ENCODE measurements at places on chromosomes 2 and 18. TPM values are rescaled to one million over a fixed set of nuclear protein-coding genes. Genes with fewer than 3 reads are reported as not detected.

DNA sequence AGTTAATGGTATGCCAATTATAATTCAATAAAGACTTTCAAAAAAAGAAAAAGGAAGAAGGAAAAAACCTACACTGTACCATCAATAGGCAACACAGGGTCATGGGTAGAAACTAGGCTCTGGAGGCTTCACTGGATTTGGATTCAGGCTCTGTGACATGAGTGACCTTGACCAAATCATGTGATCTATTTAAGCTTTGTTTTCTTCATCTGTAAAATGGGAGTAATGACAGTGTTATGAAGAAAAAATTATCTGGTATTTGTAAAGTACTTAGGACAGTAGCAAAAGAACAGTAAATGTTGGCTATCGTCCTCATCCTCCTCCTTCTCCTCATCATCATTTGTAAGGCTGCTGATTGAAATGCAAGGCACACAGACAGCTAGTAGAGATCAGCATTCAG lies 59.3 kb upstream of the STPG4 start:
- DNase-seq = no peak

RAB27B gene
- total RNA-seq = 0.91 TPM

- DNase-seq = no peak
These were observed 2.0 kb downstream of the VAMP8 start for GRCh38 chr2:85579266-85579935.

DPP4 gene
- 6.7 TPM for total RNA-seq

GRCh38 chr18:79567481-79568147 lies 112.0 kb upstream of the CTDP1 start:
- peak; percentile 98 for DNase-seq

DNA sequence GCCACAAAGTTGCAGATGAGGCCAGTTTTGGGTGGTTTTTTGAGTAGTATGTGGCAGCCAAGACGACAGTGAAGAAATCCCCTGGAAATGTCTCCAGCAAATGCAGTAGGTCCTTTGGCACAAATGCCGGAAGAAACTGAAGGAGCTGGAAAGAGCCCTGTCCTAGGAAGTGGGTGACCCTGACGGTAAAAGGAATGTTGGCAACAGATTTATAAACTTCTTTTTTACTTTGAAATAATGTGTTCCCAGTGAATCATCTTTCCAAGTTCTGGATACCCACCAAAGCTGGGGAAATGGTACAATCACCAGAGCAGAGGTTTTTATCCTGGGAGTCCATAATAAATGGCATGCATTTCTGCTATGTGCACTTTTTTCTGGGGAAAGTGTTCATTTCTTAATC lies 112.9 kb downstream of the CSRNP3 start:
- DNase-seq = peak; percentile 74

DNA sequence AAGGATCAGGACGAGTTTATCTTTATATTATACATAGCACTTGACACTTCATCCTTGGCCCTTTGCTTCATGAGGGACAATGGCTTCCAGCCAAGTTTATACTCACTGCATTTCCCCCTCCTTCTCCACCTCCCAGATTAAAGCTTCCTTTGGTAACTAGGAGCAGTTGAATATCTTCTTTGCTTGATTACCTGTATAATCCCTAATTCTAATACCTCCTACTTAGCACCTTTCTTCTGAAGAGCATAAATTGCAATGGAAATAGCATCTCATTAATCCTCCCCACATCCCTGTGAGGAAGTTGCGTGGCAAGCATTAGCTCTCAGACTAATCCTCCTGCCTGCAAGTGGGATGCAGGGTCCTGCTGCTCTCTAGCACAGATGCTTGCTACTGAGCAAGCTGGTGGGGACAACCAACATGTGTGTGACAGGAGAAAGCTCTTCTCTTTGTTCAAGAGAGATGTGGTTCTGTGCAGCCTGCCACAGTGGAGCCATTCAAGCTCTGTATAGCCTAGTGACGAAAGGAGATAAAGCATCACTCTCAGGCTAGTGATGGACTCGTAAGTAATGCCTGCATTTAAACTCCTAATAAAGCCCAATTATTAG lies 19.1 kb downstream of the KLHL14 start:
- DNase-seq = no peak

TGFA gene
- 0.55 TPM for total RNA-seq

GRCh38 chr2:138752197-138752956 lies 27.8 kb downstream of the NXPH2 start:
- peak; percentile 82 for DNase-seq

HOXD1 gene
- not detected for total RNA-seq

NAT8 gene
- total RNA-seq = not detected

EPAS1 gene
- 42.8 TPM for total RNA-seq

DNA sequence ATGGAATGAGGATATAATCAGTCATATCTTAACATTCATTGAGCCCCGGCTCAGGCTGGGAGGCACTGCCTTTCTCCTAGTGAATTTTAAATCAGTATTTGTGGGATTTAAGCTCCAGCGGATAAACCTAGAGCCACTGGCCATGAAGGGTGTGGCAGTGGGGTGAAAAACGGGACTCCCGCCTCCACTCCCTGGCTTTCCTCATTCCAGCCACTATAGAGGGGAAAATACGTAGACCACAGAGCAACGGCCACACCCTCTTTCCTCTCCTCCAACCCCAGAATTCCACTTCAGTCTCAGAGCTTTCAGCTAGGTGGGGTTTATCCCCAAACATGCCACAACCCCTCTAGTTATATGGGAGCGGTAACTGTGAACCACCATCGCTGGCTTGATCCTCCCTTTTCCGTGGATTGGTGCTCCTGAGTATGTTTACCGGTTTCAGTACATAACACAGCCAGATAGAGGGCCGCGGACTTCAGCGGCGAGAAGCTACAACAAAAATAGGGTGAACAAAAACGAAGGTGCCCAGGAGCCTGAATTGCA lies 70.6 kb upstream of the ITGB6 start:
- DNase-seq = peak; percentile 65

CAPN14 gene
- 0.14 TPM for total RNA-seq

GRCh38 chr2:240464514-240465241 lies 29.2 kb downstream of the GPC1 start:
- no peak for DNase-seq

DNA sequence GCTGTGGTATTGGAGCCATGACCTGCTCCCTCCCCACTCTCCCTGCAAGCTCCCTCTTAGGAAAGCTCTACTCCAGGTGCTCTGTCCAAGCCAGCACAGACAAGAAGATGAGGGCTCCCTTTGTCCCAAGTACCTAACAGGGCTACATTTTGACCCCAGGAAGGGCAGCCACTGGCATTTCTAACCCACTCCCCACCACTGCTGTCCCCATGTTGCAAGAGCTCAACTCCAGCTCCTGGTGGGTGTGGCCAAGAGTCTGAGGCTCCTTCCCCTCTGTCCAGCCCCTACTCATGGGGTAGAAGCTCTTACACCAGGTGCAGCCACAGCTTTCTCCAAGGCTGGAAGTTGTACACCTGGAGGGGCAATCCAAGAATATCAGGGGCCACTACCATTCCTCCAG lies 127.0 kb upstream of the NPAS2 start:
- DNase-seq = no peak

GDF7 gene
- total RNA-seq = 1.9 TPM

MC4R gene
- total RNA-seq = not detected

- DNase-seq = no peak
These were observed 138.9 kb downstream of the HDAC4 start for GRCh38 chr2:239261796-239262483.

GRCh38 chr2:168356477-168356835 lies 99.6 kb upstream of the CERS6 start:
- no peak for DNase-seq

GRCh38 chr2:203905656-203906055 lies 30.9 kb upstream of the ICOS start:
- peak; percentile 23 for DNase-seq

ODC1 gene
- 85.3 TPM for total RNA-seq

- no peak for DNase-seq
These were observed 255.3 kb upstream of the SIX2 start for GRCh38 chr2:45264227-45265225.

DNA sequence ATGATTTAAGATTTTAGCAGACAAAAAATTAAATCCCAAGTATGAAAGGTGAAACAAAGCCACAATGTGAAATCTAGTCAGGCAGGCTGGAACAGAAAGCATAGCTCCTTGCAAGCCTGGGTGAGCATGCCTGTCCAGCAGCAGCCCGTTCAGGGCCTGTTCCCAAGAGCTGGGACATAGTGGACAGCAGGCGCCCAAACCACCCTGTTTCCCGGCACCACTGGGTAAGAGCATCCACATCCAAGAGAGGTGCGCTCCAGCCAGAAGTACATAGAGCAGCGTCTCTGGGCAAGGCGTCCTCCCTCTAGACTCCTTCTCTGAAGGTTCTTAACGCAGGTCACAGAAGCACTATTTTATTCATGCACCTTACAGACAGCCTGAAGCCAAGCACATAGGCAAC lies 80.8 kb downstream of the DNER start:
- DNase-seq = no peak

PLCL1 gene
- total RNA-seq = 0.84 TPM

GRCh38 chr2:165720511-165720910 lies 73.5 kb downstream of the GALNT3 start:
- DNase-seq = peak; percentile 98

- no peak for DNase-seq
These were observed 163.3 kb downstream of the SMAD7 start for GRCh38 chr18:48787203-48788151.
